Cortex of kidney (tissue), 1 donor: ENCODE measurements at places on chromosomes 7 and 10.

DNA sequence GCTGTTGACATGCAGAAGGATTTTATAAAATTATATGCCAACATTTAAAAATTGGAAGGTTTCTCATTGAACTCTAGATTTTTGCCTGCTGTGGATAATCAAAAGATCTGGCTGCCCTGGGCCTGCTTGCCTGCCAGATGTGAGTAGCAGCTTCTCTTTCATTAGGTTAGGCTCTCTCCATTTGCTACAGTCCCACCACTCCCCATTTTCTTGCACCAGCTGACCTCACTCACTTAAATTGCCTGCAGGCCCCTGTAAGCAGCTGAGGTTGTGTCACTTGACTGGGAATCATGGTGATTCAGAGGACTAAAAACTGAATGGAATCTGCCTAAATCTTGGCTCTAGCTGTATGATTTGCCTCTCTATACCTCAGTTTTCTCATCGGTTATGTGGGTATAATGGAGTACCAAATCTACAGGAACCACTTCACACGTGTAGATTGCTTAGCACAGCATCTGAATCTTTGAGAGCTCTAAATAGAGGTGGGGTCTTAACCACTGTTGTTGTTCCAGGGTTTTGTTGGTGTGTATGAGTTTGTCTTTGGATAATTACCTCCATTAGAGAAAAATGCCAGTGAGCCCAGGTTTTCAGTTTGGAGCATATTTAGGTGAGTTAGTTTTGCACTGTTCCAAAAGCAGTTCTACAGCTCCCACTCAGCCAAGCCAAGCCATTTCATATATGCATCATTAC lies 18.6 kb upstream of the RAPGEF5 start:
- no peak for DNase-seq

DNA sequence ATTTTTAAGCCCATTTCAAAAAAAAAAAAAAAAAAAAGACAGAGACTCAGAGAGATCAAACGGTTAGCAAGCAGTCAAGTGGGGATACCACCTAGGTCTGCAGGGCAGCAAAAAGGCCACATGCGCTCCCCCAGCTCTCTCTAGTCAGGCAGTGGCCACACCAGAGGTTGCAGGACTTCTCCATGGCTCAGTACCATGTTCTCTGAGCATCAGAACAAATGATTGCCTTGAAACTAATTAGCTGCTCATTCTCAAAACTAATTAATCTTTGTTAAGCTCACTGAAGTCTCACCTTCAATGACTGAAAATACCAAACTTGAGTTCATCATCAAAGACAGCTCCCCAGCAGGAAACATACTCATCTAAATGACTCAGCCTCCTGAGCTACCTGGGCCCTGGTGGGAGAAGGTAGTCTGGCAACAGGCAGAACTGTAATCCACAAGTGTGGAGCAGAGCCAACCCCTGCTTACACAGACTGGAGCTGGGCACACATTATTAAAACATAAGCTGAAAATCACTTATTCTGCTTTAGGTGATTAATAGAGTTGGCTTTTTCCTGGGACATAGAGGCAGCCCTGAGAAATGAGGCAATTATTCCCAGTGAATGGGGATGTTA lies 319.6 kb downstream of the GRID1 start:
- no peak for DNase-seq

DNA sequence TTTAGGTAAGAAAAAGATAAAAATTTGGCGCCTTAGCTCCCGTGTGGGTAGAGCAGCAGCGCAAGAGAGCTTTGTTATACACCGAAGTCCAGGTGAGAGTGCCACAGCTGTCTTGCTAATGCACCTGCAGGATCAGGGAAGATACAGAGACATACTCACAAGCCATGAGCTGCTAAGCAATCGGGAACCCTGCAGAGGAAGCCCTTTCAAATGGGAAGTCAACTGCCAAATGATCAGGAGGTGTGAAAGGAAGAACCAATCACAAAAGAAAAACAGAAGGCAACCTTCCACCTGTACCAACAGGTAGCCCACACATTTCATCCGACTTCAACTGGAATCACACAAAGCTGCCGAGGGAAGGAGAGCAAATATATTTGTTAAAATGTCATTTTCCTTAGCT lies 610.5 kb upstream of the PFKP start:
- DNase-seq: no peak

- DNase-seq: no peak
Observed at GRCh38 chr10:49644035-49644646, 30.3 kb downstream of the CHAT start.

DNA sequence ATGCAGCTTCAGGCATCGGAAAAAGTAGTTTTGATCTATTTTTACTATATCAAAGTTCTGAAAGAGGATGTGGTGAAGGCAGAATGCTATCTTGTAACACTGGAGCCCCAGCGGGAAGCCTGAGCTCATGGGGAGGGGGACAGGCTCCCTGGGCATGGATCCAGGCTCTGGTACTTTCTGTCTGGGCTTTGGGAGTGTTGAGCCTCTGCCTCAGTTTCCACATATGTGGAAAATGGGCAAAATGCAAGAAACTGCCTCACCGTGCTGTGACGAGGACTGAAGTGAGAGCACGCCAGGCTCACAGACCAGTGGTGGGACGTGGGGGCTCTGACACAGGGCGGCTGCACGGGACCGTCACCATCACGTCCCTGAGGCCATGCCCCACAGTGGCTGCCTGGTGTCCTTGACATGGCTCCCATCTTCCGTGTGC lies 182.9 kb upstream of the SHH start:
- DNase-seq: no peak

DNA sequence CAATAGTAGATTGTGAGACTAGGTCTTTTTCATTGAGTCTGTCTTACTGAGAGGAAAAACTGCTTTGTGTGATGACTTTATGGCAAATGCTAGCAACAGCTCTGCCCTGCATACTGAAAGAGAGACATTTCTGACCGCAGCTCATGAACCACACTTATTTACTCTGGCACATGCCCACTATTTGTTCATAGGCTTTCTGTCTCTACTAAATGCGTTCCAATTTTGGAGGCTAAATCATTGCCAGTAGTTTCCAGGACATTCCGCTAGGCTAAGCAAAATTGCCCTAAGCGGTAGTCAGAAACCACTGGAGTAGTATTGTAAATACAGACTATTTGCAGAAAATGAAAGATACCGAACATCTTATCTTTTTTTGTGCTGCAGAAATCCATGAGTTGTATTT lies 55.6 kb upstream of the DLX6 start:
- no peak for DNase-seq

- DNase-seq: no peak
Observed at GRCh38 chr10:36765782-36766414, 359.5 kb upstream of the ANKRD30A start.

GRCh38 chr7:12975412-12975811 lies 288.0 kb downstream of the ARL4A start:
- DNase-seq: no peak

DNA sequence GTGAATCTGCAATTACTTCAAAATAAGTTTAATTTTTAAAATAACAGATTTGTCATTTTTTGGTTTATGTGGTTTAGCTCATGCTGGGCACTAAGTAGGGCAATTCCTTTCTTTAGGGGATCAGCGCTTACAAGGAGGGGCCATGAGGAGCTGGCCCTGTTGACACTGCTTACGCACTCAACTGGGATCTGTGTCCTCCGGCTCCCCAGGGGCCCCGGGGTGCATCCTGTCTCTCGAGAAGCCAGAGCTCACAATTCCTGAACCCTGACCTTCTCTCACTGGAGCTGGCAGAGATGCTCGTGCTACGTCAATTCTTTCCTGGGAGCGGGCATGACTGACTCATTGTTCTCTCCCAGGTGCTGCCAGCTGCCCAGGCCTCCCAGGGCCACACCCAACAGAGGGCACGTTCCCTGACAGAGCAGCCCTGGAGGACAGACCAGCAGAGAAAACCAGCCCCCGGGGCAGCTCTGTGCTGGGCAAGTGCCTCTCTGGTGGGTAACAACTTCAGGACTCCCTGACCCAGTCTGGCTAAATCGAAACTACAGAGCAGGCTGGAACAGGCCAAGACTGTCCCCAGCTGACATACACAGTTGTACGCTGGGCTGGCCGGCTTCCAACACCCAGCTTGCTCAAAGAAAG lies 36.8 kb downstream of the CTBP2 start:
- DNase-seq: no peak

DNA sequence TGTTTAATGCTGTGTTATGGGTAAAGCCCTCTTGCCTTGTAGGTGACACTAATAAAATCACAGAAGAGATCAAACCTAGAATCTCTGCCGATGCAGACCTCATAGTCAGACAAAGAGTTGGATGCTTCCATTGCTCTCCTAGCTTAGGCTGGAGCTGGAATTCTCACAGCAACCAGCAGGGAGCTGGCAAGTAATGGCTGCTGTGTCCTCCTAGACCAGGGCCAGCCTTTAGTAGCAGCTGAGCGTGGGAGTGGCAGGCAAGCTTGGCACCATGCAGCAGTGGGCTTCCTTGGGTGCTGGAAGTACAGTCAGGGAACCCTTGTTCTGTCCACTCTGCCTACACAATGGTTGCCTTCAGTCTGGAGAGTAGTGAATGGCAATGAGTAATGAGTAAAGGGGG lies 598.3 kb upstream of the GALNT17 start:
- no peak for DNase-seq

- no peak for DNase-seq
Observed at GRCh38 chr7:101618207-101618839, 10.8 kb downstream of the MYL10 start.

GRCh38 chr7:47327698-47328391 lies 254.1 kb downstream of the TNS3 start:
- DNase-seq: no peak

DNA sequence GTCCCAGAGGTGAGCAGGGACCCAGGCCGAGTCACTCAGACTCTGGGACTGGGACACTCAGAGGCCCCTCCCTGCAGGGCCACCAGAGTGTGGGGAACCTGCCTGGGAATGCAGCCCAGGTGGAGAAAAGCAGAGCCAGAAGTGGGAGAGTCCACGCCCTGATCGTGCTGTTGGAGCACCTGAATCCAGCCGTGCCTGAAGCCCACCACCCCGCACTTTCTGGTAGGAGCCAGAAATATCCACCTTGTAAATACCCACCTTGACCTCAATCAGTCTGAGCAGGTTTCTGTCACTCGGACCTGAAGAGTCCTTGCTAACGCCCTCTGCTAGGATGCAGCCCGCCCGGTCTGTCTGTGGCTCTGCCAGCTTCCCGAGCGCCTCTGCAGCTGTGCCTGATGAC lies 86.7 kb downstream of the PDGFA start:
- DNase-seq: no peak

- DNase-seq: no peak
Observed at GRCh38 chr10:72858067-72858466, 35.5 kb upstream of the OIT3 start.

DNA sequence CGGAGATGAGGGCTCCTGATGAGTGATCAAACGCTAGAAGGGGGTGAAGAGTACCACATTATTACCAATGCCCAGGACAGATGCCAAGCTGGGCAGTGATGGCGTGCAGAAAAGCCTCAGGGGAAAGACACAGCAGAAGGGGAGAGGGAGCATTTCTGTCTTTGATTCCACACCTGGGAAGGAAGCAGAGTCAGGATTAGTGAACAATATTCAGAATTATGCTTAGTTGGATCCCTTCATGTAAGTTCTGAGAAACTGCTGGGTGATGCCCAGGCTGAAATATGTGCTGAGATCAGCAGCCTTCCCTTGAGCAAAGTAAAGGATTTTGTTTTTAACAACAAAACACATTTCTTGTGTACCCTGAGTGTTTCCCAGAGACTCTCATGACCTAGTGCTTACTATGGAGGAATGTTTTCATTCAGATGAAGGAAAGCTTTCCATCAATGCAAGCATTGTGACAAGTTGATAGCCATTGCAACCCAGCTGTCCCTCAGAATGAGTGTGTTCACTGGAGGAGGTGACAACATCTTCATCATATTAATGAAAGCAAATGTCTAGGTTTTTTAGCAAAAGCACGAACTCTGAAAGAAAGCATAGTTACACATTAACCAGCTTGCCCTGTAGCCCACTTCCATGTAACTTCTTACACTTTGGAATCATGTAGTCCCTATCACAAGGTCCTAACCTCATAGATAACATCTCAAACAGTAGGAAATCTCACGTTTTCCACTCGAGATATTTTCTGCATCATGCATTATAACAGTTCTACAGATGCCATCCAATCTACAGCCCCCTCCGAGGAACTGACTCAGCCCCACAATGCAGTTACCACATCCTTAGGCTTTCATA lies 23.8 kb upstream of the AKR1C1 start:
- DNase-seq: no peak

DNA sequence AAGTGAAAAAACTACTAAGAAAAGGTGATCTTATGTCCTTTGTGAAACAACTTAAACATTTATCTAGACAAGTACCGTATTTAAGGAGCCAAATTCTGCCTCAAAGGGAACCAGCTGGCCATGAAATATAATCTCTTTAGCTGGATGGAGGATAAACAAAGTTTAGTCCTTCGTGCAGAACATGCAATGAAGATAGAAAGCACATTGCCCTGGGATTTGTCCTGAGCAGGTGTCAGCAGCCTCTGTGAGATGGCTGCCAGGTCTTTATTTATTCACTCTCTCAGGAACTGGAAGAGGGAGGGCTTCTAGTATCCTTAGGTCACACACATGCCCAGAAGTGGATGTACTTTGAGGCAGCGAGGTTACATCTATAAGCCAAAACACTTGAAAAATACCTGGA lies 57.4 kb upstream of the CASD1 start:
- no peak for DNase-seq

DNA sequence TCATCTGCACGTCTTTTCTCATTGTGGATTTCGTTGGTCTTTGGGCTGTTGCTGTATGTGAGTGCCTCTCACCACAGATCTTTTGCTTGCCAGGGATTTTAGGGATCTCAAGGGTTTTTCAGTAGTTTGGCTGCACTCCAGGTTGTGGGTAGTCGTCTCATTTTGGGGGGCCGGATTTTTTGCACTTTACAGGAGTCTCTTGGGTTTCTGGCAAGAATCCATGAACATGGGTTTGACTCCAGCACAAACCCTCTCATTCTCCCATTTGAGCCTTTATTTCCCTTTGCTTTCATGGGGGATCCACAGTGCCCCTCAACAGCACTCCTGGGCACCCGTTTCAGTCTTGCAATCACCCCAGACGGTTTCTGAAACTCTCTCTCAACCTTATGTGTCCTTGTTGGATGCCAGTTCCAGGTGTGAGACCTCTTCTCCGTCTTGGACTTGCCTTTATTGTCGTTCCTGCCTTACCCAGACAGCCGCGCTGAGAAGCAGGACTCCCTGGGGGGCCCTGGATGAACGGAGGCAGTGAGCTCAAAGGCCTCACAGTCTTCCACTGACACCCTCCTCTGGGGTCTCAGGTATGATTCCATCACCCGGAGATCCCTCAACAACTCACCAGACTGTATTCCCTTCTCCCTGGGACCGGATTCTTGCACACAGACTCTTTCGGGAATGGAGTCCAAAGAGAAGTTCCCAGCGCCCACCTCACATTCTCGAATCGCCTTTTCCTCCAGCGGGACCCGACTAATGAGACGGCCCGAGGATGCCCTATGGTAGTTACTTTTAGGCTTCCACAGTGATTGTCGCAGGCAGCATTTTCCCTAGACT lies 18.8 kb upstream of the ZNF273 start:
- DNase-seq: no peak

- DNase-seq: no peak
Observed at GRCh38 chr7:15600298-15600697, 38.5 kb upstream of the AGMO start.

- no peak for DNase-seq
Observed at GRCh38 chr10:103666087-103666761, 172.7 kb downstream of the NEURL1 start.
